ELR (cell line): ENCODE measurements at places on chromosomes 12 and 14.

GRCh38 chr14:102185360-102185759 lies 45.7 kb downstream of the WDR20 start:
- DNase-seq, result no peak

DNA sequence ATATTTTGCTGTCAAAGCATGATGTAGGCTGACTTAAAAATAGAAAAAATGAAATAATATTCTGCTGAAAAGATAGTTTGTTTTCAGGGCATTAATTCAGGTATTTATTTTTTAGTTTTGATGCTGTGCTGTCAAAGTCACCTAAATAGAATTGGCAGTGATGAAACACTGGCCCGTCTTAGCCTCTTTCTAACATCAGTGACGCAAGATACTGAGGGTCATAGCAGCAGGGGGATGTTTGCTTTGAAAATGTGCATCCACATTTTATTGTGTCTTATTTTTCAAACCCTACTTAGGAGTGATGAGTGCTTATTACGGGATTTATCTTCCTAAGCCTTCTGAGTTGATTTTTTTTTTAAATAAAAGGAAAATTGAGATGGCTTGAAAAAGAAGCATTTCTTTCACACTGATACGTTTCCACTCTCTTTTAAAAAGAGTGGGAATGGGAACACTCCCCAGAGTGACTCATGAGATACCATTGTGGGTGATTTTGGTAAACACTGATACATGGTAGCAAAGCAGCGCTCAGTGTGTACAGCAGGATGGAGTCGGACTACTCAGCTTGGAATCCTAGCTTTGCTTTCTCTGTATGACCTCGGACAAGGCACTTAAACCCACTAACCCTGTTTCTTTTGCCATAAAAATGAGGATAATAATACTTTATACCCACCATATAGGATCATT lies 290.8 kb downstream of the ERC1 start:
- peak; percentile 84 for DNase-seq

DNA sequence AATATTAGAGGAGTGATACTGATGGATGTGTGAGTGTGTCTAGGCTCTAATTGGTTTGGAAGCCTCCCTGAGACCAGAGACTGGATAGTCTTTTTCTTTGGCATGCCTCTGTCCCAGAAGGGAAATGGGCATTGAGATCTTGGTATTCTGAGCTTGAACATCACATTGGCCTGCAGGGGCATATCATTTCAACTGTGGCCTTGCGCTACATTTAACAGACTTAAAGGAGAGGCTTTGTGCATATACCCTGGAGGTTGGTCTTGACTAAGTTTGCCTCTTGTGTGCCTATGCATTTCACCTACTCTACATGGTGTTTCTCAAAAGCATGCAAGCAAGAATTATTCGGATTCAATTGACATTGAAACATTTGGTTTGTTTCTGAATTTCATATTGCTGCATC lies 185.4 kb downstream of the TMTC2 start:
- no peak for DNase-seq

- DNase-seq, result peak; percentile 61
These were observed 85.7 kb downstream of the SAMD4A start for GRCh38 chr14:54652605-54653052.

DNA sequence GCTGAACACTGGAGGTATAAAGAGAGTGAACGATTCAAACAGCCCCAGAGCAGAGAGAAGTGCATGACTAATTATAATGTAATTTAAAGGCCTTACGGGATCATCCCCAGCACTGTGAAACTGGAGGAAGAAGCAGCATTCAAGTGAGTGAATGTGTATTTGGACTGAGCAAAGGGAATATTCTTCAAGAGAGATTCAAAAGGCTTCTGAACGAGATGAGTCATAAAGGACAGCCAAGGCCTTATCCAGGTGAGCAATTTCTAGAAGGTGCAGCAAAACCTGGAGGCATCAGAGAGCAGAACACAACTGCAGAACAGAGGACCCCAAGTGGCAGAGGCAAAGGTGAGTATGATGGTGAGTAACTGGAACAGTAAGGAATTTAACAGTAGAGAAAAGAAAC lies 127.2 kb downstream of the BCAT1 start:
- DNase-seq, result peak; percentile 83

GRCh38 chr12:91224401-91224800 lies 41.8 kb upstream of the DCN start:
- no peak for DNase-seq

DNA sequence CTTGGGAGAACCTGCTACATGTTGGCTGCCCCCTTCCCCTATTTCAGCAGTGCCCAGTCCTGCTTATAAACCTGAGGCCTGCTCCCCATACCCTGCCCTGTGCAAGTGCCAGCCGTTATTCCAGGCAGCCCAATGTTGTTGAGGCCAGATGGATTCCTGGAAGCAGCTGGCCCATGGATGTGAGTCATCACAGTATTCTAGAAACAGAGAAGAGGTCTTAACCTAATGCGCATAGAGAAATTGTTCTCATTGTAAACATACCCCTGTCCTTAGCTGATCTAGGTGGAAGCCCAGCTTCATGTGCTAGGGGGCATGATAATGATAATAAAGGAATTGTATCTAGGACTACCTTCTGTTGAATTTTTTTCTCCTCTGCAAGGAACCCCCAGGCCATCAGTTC lies 69.7 kb downstream of the TSPAN11 start:
- peak; percentile 50 for DNase-seq

DNA sequence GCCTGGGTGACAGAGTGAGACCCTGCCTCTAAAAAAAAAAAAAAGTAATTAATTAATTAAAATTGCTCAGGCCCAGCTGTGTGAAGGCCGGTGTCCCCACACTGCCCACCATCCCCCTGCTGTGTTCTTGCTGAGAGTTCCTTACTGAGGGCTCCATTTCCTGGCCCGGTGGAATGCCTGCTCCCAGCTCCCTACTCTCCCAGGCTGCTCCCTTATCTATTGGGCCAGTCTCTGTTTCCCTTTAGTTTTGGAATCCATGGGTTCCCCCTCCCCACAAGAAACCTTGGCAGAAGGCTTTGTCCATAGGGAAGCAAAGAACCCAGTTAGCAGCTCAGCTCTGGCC lies 19.0 kb downstream of the MLXIP start:
- no peak for DNase-seq

GRCh38 chr12:100391856-100392255 lies 35.0 kb downstream of the SLC17A8 start:
- DNase-seq, result peak; percentile 26

DNA sequence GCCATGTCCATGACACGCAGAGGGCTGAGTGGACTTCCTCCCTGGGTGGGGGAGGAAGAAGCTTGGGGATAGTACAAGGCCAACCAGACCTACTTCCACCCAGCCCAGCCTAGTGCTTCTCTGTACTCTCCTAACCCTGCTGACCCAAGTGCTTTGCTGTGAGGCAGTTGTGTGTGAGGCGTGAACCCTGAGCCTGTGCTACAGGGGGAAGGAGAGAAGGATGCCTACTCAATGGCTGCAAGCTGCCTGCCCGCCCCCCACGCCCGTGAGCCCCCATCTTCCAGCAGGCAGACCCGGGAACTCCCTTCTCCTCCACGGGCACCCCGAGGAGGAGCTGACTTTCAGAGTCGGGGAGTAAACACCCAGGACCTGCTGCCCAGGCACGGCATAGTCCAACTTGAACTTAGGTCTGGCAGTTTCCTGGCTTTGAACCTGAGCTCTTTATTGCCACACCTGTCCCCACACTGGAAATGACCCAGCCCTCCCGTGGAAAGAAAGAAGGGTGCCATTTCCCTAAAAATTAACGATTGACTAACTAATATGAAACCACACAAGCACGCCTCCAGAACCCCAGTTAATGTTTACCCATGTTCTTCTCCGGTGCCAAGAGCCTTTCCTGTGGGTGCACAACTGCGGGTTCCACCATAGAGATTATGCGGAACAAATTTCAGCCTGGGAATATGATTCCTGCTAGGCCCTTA lies 10.8 kb downstream of the ALDH2 start:
- no peak for DNase-seq

GRCh38 chr14:69842686-69843420 lies 36.4 kb upstream of the SMOC1 start:
- DNase-seq, result no peak

DNA sequence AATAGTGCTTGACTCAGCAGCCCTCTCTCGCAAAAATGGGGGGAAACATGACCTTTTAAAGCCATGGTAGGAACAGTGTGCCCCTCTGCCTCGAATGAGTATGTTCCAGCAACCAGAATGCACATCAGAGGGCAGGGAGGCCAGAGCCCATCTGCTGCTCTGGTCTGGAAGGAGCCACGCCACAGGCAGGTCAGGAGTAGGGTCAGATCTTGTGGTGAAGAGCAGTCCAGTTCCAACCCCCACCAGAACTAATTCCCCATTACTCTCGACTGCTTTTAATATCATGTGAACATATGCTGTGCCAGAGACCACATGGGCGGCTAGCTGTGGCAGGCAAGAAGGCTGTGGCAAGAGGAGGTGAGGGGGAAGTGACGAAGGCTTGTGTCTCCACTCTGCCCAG lies 34.6 kb upstream of the TMX1 start:
- DNase-seq, result no peak

- DNase-seq, result peak; percentile 84
These were observed 171.0 kb upstream of the HIF1A start for GRCh38 chr14:61524211-61524806.

- no peak for DNase-seq
These were observed 256.0 kb downstream of the RPAP3 start for GRCh38 chr12:47449797-47450196.

GRCh38 chr12:106140223-106140986 lies 1.7 kb upstream of the NUAK1 start:
- DNase-seq, result no peak

GRCh38 chr12:6757028-6757690 lies 4.2 kb upstream of the MLF2 start:
- DNase-seq, result no peak

- DNase-seq, result peak; percentile 96
These were observed 120.4 kb downstream of the ANO6 start for GRCh38 chr12:45336331-45336730.

DNA sequence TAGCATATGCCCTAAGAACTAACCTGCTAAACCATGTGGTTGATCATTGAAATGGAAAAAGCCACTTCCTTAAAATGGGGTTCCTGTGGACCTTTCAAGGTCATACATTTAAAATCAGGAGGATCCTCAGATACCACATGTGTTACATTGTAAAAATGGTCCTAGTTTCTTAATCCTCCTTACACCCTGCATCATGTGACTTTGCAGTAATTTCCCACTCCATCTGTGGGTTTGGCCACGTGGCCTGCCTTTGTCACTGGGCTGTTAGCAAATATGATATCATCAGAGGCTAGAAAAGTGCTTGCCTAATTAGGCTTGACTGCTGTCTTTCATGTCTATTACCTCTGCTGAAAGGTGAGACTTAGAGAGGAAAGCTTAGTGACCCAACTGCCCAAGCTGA lies 70.7 kb downstream of the CMKLR1 start:
- no peak for DNase-seq

GRCh38 chr12:123132951-123133619 lies 17.8 kb downstream of the PITPNM2 start:
- DNase-seq, result no peak

DNA sequence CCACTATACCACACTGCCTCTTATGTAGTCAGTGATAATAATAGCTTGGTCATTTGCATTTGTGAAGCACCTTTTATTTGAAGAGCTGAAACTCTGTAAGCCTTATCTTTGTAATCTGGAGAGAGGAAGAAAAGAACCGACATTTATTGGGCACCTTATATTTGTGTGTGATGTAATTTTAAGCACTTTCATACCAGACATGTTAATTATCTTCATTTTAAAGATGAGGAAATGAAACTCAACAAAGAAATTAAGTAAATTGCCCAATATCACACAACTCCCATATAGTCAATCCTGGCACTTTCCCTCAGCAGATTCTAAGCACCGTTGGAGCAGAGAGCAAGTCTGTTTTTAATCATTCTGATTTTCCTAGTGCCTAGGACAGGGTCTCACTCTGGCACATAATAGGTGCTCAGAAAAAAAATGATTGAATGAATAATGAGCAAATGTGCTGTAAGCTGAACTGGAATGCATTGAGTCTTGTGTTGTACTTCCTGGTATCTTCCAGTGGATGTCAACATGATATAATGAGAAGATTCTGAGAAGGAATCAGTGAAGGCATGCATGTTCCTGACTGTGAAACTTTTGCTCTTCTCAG lies 418.9 kb downstream of the ZFP36L1 start:
- no peak for DNase-seq
